ENCODE measurements at places on chromosomes 11 and 22.

DNA sequence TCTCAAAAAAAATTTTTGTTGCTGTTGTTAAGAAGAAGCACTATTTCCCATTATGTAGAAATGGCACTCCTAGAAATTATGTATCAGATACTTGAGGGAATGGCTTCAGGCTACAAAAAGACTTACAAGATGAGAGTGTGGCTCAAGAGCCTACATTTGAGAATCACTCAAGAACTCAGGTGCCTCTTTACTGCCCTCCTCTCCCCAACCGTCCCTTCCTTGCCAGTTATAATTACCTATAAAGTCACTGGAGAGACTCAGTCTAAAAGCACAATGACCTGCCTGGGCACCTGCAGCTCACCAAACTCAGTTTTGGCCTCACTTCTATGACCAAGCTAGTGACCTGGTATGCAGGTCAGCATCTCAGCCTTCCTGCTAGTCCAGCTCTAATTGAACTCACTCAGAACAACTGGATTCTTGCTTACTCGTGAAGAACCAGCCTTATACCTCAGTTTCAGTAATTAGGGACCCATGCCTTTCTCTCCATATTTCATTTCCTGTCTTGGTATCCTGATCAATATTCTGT, 41.9 kb upstream of the PPP2R1B start:
- DNase-seq, result no peak

DNA sequence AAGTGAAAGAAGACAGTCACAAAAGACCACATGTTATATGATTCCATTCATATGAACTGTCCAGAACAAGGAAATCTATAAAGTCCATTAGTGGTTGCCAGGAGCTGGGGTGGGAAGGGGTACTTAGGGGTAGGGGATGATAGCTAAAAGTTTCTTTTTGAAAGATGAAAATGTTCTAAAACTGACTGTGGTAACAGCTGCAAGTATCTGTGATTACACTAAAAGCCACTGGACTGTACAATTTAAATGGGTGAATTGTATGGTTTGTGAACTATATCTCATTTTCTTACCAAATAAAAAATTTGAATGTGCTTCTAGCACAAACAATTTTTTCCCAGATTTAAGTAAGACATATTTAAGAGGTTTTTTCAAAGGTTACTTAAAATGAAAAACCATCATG, 22.1 kb downstream of the CHKA start:
- no peak for DNase-seq

GRCh38 chr11:116255321-116255953, 517.4 kb downstream of the BUD13 start:
- no peak for DNase-seq

- DNase-seq, result no peak
Measured at GRCh38 chr11:31974366-31975136, 116.3 kb upstream of the RCN1 start.

DNA sequence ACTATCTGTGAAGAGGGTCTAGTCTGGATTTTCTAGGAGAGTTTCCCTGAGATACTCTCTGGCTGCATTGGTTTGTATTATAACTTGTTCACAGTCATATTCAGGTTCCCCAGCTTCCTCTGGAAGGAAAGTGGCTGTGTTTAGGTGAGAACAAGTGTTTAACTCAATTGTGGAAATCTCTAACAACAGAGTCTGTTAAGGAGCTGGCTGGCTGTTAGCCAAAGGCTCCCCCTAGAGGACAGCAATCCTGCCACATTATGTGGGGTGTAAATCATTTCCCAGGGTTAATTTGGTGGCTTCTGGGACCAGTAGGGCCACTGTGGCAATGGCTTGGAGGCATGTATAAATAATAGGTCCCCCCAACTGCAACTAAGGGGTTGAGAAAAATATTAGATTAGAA, 18.4 kb downstream of the MS4A6E start:
- no peak for DNase-seq

- DNase-seq, result no peak
Measured at GRCh38 chr11:65425971-65426838, 3.6 kb downstream of the NEAT1 start.

Data from NCI-H1048 (cell line).